ENCODE measurements at places on chromosomes 16 and 17.
A peak's percentile ranks its signal among the peaks of the same experiment; 100 is the strongest.

DNA sequence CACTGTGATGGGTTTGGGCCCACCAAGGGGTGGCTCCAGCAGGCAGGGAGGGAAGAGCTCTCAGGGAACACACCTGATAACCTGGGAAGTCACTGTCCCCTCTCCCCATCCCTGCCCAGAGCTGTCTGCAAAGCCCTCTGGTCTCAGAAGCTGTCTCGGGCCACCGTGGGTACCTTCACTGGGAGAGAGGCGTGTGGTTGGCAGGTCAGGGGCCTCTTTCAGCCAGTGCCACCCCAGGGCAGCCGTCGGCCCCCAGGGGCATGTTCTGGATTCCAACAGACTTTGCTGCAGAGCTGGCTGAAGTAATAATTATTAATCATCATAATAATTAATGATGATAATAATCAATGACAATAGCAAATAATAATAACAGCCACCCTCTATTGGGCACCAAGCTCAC, 21.1 kb downstream of the MGAT5B start:
- no peak for DNase-seq

GRCh38 chr16:48223490-48223889, 20.6 kb upstream of the LONP2 start:
- DNase-seq, result no peak

DNA sequence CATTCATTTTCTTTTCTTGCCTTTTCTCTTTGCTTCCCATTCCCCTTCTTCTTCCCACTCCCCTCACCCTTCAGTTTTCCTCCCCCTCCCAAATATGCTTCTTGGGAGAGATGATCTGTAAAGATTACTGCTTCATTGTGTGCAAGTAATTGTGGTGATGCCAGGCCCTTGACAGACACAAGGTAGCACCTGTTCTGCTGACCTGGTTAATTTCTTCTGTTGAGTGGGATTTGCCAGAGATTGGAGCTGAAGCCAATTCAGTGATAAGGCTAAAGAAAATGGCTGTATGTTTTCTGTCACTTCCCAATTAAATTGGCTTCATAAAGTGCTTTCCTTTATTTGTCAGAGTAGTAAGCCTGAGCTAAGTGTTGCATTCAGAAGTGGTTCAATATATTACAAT, 44.5 kb downstream of the AATF start:
- no peak for DNase-seq

- peak; percentile 52 for DNase-seq
Measured at GRCh38 chr16:57374067-57374534, 1.8 kb downstream of the CX3CL1 start.

GRCh38 chr16:27867122-27868110, 196.1 kb downstream of the GSG1L start:
- DNase-seq, result peak; percentile 6

- no peak for DNase-seq
Measured at GRCh38 chr16:29699324-29700219, 20.6 kb downstream of the QPRT start.

DNA sequence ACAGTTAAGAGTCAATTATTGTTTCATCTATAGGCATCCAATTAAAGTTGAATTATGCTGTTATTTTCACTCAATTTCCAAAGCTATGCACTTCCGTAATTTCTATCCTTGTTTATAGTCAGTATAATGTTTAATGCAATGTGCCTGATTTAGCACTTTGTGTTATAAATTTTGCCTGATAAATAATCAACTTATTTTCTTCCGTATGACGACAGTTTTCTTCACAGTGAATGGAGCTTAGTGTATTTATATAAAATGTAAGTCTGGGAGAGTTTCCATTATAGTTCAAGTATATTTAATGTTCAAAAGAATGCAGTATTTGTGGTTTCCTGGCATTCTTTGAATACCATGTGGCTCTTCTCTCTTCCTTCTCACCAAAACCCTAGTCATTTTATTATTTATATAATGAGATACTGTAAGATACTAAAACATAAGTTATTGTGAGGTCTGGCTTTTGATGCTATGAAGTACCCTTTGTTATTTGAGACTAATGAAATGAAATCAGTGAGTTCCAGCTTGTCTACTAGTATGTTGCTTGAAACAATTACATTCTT, 240.6 kb downstream of the PRKCA start:
- no peak for DNase-seq

DNA sequence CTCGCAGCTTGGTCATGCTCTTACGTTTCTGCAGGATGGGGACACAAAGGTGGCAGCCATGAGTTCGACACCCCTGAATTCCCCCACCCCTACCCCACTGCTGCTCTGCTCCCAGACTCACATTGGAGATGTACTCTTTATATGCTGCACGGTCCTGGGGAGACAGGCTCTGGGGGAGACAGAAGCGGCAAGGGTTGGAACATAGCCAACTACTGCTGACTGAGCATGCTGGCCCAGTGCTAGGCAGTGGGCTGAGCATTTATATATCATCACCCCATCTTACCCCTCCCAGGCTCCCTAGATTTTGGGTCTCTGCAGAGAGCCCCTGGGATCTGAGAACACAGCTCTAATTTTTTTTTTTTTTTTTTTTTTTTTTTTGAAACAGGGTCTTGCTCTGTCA, 8.1 kb upstream of the ATXN7L3 start:
- DNase-seq, result no peak

DNA sequence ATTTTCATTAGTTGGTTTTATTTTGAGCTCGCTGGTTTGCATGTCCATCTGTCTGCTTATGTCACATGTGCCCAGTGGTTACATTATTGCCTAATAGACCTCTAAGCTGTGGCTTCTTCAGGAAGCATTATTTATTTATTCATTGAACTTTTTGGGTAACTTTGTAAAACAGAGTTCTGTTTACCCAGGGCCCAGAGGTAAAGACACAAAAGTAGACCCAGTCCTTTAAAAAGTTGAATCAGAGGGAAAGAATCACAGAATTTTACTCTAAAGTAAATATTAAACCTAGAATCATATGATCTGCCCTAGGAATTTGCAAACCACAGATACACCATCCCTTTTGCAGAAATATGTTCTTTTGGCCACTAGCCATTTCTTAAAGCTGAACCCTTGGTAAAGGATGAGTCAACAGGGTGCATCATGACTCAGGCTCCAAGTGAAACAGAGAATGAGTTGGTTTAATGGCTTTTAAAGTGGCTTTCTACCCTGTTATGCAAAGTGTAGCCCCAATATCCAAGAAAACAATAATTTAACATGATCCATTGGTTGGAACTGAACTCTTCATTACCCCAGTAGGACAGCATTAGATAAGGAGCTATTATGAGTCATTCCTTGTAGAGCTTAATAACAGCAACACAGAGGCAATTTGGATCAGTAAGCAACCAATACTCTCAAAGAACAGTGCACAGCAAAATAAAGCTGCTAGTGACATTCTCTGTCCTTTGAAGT, 236.3 kb downstream of the KCNJ2 start:
- no peak for DNase-seq

- no peak for DNase-seq
Measured at GRCh38 chr17:4708436-4708835, 2.0 kb upstream of the ARRB2 start.

DNA sequence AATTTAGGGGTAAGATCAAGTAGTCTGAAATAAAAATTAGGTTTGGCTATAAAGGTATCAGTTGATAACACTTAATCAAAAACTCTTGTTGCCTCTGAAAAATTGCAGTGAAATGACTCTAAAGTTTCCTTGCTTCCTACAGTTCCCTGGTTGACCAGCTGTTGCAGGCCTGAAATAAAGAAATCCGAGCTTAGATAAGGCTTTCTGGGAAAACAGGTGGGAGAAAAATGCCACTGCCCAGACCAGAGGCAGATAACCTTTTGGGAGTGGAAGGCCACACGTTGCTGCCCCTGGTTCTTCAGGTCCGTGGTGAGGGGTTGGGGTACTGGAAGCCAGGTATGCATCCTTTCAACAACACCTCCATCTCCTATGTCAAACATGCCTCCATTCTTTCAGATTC, 111.3 kb downstream of the HS3ST3A1 start:
- no peak for DNase-seq

DNA sequence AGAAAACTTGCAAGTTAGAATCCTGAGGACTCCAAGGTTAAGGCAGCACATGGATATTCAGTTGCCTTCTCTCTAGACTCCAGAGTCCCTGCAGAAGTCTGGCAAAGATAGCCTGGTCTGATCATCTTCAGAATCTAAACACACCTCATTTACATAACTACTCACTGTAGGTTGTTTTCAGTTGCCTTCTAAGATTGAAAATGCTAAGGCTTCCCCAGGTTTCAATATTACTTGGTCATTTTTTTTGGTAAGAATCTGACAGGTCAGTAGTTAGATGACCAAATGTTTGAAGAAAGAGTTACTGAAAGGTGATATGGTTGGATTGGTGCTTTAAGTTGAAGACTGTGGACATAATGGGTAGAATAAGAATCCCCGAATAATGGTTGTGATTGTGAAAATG, 205.4 kb upstream of the KCNJ16 start:
- DNase-seq, result no peak

GRCh38 chr16:66661210-66661560, 35.4 kb downstream of the CMTM4 start:
- DNase-seq, result no peak

- DNase-seq, result no peak
Measured at GRCh38 chr16:24150282-24150681, 105.9 kb upstream of the CACNG3 start.

GRCh38 chr16:23876256-23876896, 40.6 kb downstream of the PRKCB start:
- no peak for DNase-seq

DNA sequence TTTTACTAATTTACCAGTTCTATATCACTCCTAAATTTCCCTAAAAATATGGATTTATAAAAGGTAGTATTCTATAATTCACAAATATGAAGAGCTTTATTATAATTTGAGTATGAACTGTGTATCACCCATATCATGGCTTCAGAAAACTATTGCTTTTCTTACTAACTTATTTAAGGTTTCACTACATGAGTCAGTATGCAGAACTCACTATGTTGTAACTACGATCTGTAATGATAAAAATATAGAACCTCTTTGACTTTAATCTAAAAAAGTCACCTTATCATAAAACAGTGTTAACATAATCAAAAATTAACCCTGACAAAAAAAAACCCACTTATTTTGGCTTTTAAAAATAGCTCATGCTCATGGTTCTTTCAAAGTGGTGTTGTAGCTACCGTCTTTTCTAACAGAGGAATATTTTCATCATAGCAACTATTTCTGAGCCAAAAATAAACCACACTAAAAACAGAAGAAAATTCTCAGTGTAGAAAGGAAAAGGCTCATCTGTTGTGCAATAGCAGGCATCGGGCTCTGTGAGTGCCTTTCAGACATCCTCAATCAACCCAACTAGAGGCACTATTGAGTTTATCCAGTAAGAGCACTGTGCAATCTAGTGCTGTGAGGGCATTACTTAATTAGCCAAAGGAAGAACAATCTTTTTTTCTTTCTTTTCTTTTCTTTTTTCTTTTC, 42.1 kb downstream of the ITGAM start:
- no peak for DNase-seq

GRCh38 chr16:49953090-49953489, 71.9 kb upstream of the CNEP1R1 start:
- no peak for DNase-seq

- DNase-seq, result no peak
Measured at GRCh38 chr17:55466671-55467070, 44.6 kb downstream of the SMIM36 start.

- DNase-seq, result peak; percentile 71
Measured at GRCh38 chr16:68040506-68041288, 17.6 kb downstream of the DUS2 start.

DNA sequence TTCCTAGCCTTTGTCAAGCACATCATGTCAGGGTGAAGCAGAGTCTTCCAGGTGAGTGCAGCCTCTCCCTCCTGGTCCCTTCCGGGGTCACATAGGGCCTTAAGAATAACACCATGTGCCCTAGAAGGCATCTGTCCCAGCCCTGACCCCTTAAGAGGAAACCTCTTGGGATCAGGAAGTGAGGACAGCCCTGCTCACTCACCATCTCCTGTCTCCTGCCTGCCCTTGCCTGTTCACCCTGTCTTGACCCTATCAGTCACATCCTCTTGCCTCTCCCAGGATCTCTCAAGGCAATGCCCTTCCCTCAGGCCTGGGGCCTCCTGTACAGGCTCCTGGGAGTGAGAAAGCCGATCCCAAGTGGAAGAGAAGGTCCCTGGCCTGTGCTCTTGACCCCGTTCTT, 13.9 kb downstream of the MYL4 start:
- DNase-seq, result no peak

- no peak for DNase-seq
Measured at GRCh38 chr16:68921637-68922036, 78.3 kb downstream of the TANGO6 start.

- no peak for DNase-seq
Measured at GRCh38 chr16:79595931-79596450, 4.5 kb downstream of the MAF start.

DNA sequence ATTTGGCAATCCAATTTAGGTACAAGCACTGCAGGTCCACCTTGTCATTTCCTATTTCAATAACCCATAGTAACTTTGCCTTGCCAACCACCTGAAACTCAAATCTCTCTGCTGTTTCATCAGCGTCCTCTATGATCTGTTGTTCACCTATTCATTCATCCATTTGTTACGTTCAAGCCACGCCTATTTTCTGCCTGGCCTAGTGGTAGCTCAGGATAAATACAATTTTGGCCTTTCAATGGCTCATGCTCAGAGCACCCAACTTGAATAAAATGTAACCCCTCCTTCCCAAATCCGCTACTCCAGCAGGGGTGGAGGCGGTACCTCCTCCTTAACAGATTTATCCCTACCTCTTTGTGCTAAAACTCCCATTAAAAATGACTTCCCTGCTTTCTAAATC, 3.6 kb upstream of the FBXO47 start:
- no peak for DNase-seq

DNA sequence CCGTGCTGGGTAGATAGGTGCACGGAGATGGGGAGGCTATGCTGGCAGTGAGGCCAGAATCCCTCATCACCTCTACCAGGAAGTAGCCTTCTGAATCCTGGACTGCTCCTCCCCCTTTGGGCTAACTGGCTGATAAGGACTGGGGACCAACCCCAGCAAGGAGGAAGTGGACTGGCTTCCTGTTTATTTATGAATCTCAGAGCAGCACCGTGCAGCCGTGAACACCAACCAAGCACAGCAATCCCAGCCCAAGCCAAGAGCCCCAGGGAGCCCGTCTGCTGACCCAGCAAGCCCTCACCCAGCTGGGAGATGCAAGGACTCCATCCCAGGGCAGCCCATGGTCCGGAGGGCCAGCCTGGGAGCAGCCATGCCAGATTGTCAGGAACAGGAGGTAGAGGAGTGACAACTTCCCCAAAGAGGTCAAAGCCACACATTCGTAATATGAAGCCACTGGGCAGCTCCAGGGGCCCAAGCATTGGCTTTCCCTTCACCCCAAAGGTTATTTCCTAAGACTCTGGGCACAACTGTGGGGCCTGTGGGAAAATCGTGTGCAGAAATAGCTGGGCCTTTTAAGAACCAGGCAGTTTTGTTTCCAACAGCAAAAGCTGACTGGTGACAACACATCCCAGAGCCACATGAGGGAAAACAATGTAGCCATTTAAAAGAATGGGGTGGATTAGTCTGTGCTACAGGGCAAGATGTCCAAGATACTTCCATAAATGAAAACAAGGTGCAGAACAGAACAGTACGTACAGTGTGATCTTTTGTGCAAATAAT, 23.9 kb downstream of the PHB1 start:
- DNase-seq, result peak; percentile 45

Measured in anterior cingulate cortex (tissue), 58 donors.